ENCODE measurements at places on chromosomes 1 and 21.

DNA sequence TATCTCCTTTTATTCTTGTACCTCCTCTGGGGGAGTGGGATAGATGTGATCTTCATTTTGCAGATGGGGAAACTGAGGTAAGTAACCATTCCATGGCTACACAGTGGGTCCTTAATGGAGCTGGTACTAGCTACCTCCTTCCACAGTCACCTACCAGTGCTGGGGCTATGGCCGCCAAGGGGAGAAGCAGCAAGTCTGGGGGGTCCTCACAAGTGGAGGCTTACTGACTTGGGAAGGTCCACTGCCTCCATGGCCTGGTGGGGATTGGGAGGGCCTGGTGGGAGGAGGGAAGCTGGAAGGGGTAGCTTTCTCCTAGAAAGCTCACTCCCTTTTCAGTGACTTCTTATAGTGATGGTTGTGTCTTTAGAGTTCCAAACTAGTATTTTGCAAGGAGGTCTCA is 5.9 kb upstream of the FOXO6 start:
- DNase-seq: no peak

DNA sequence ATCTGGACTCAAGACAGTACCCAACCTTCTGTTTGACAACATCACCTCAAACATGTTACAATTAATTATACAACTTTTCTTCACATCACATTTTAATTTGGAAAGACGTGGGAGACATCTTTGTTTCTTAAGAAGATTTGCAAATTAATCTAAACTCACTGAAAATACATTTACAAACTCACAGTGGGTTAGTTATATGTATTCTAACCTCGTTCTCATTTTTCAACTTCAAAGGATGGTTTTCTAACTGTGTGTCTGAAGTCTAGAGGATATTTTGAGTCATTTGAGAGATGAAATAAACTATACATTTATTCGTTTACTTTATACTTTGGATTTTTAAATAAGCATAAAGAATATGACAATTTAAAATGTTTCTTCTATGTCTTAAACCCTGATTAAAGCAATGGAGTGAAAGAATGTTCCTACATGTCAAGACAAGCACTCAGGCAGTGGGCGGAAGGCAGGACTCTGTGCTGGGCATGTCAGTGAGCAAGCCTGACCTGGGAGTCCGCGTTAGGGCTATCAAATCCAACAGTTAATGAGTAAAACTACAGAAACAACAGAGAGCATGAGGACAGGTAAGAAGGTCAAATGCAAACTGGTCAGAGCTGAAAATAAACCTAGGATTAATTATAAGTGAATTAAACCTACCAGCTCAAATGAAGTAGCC is 76.5 kb upstream of the CTTNBP2NL start:
- DNase-seq: no peak

- DNase-seq: peak; percentile 77
These were observed 277.0 kb downstream of the MRPL39 start for GRCh38 chr21:25330266-25330665.

- DNase-seq: no peak
These were observed 6.6 kb downstream of the CSF1 start for GRCh38 chr1:109917051-109917767.

DNA sequence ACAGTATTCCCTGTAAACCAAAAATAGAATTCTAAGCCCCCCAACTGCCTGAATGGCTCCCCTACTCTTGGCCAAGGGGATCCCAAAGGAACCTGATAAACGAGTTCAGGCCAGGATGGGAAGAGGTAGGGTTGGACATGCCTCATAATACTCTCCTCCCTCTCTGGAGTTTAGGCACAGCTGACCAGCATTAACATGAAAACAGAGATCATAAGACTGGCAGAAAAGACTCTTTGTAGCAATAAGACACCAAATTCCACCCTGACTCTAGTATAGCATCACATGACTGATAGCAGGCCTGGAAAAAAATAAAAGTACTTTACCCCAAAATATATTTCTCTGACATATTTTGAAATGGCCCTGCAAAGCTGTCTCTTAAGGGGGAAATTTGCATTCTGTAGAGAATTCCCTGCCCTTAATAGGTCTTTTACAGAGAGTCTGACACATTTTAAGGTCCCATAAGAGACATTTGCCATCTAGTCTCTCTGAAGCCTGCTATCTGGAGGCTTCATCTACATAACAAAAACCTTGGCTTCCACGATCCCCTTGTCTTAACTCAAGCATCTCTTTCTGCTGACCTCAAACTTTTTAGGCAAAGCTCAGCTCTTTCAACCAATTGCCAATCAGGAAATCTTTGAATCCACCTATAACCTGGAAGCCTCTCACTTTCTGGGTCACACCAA is 55.9 kb downstream of the SIK1 start:
- no peak for DNase-seq

- DNase-seq: no peak
These were observed 3.9 kb upstream of the CLSPN start for GRCh38 chr1:35773711-35774110.

DNA sequence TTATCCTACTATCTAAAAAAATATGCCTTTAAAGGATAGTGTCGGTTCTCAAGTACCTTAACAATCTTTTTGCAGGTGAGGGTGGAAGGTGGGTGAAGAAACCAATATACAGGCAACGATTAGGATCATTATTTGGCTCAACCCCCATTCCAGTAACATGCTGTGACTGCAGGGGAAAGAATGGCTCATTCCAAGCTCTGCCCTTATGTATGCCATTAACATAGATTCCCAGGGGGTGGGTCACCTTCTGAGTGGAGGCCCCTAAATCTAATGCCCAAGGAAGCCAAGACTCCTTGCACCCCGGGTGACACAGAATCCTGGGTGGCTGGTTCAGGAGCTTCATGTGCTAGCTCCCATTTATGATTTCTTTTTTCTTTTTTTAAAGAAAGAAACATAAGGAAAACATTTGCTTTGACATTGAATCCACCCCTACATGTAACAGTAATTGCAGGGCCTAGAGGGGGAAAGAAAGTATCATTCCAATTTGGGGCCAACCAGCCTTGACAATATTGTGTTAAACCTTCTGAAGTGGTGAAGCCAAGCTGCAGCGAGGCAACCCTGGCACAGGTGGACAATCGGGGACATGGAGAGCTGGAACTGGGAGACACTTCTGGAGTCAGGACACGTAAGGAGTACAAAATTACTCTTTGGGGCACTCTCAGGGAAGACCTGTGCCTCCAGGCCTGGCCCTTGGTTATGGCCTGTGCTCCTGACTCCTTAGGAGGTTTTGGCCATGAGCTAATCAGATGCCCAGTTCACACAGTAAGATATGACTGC is 200.3 kb downstream of the PBX1 start:
- DNase-seq: no peak

DNA sequence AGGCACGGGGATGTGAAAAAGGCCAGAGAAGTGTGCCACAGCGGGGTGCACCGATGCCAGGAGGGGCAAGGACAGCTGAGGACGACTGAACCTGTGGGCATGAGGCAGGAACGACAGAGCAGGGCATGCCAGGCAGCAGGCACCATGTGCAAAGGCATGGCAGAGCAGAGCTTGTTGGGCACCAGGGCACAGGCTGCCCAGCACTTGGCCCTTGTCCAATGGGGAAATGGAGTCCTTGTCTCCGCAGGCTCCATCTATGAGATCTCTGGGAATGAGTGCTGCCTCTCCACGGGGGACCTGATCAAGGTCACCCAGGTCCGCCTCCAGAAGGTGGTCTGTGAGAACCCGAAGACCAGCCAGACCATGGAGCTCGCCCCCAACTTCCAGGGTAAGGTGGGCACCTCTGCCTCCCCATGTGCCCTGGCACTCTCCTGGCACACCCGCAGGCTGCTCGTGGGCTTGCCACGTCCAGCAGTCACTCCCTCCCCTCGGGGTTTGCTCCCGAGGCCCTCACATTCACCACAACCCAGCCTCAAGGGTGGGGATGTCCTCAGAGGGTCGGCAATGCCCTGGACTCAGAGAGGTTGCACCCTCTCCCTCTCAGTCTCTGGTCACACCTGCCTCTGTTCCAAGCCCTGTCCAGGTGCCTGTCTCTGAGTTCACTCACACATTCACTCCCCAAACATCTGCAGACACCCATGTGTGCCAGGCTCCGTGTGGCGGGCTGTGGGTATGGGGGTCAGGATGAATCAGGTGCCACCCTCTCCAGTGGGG is 4.2 kb downstream of the THEMIS2 start:
- DNase-seq: no peak

GRCh38 chr1:61851849-61852669 is 109.8 kb downstream of the PATJ start:
- peak; percentile 91 for DNase-seq

GRCh38 chr1:200317236-200317635 is 92.6 kb downstream of the ZNF281 start:
- no peak for DNase-seq

DNA sequence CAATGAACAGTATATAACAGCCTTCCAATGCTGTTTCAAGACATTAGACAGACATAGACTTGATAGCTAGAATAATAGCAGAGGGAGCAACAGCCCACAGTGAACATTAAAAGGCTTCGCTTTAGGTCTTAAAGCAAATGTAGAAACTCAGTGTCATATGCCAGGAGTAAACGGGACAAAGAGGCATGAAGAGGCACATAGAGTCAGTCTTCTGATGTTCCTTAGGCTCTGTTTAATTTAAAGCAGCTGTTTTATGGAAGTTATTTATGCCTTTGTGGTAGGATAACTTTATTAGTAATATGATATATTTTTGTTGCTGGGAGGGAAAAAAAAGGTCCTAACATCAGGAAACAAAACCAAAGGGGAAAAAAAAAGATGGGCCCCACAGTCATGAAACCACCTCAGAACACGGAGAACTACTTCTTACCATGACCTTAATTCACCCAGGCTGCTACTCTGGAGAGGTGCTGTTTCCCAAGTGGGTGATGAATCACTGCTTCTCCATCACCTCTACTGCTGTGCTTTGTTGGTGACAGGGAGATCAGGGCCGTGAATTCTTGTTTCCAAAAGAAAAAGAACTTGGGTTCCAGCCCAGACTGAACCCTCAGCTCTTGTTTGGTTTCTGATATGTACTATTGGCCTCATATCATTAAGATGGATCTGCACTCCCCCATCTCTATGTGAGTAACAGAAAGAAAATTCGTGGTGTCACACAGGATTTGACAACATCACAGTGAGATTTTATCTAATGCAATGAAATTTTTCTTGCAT is 616.9 kb downstream of the KIF26B start:
- peak; percentile 30 for DNase-seq

GRCh38 chr1:60386249-60386648 is 312.7 kb upstream of the C1orf87 start:
- peak; percentile 15 for DNase-seq

DNA sequence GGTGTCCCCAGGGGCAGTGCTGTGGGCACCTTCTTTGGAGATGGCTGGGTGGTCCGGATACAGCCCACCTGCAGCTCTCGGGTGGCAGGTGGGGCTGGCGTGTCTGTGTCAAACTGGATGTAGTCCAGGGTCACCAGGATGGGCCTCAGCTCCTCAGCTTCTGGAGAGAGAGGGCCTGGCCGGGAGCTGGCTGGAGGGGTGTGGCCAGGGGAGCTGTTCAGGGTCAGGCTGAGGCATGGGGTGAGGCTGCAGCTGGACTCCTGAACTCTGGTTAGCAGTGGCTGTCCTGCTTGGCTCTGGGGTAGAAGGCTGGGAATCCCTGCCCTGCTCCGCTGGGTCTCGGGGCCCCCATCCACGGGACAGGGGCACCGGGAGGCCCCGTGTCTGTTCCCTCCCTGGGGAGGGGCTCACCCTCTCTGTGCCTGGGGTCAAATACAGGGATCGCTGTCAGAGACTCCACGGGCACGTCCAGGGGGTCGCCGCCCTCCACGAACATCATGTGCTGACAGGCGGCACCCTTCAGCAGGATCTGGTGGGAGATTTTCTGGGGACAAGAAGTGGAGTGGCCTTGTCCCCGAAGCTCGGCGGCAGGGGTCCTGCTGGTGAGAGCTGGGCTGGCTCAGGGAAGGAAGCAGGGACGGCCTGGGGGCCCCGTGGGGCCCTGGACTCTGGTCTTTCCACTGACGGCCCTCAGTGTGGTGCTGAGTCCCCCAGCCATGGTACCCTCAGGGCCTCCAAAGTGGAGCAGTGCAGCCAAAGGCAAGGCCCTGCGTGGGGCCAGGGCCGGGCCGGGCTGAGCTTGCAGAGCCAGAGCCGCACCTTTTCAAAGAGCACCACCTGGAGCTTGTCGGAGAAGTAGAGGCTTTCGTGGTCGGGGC is 4.1 kb upstream of the TMEM52 start:
- no peak for DNase-seq

GRCh38 chr21:41712201-41712600 is 54.7 kb downstream of the RIPK4 start:
- DNase-seq: no peak

Data from tongue (tissue), 3 donors.